ENCODE measurements at places on chromosomes 2 and 18.

- DNase-seq = no peak
Observed at GRCh38 chr2:238149841-238150572, 8.8 kb upstream of the ERFE start.

- no peak for DNase-seq
Observed at GRCh38 chr2:241391892-241392665, 36.0 kb downstream of the FARP2 start.

GRCh38 chr2:119154076-119154475 lies 4.5 kb downstream of the C1QL2 start:
- no peak for DNase-seq

DNA sequence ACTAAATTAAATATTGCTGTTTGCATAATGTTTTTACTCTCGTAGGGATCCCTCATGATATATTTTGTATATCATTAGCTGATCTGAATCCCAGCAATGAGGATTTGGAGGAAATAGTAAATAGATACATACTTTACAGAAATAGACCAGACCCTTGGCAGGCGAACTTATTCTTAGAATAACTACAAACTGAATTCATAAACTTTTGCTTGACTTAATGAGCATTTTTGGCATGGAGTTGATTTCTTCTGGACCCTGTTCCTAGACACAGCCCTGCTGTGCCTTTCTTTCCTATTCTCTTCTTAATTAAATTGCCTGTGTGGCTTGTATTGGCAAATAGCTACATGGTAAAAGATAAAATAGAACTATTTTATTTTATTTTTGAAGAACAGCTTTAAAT lies 145.9 kb downstream of the GREB1L start:
- no peak for DNase-seq

DNA sequence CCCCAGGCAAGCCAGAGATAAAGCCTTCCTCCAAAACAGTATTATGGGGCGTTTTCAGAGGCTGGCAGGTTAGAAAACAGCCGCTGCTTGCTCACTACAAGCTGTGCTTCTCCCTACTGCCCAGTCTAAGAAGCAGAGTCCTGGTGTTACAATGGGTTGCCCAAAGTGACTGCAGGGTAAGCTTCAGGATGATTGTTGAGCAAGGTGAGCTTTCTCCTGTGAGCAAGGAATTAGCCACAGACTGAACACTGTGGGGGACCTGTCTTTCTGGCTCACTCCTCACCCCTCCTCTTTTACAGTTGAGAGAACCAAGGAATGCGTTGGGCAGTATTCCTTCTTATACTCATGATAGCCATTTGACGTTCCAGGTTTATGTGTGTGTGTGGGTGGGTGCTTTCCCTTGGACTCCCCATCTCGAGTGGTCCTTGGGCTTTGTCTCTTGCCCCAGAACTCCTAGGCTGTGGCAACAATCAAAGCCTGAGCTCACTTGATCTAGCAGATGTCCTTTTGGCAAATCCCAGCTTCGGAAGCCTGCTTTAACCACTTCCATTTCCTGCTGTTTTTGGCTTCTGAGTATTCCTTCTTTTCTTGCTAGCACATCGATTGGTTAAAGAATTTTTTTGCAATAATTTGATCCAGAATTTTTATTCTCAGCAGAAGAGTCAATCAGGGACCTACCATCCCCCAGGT lies 47.5 kb downstream of the KDM3A start:
- no peak for DNase-seq

GRCh38 chr2:120767486-120768005 lies 31.9 kb downstream of the GLI2 start:
- DNase-seq = no peak

- no peak for DNase-seq
Observed at GRCh38 chr2:198657512-198658121, 800.1 kb downstream of the SATB2 start.

- no peak for DNase-seq
Observed at GRCh38 chr2:152251211-152251610, 75.6 kb upstream of the STAM2 start.

DNA sequence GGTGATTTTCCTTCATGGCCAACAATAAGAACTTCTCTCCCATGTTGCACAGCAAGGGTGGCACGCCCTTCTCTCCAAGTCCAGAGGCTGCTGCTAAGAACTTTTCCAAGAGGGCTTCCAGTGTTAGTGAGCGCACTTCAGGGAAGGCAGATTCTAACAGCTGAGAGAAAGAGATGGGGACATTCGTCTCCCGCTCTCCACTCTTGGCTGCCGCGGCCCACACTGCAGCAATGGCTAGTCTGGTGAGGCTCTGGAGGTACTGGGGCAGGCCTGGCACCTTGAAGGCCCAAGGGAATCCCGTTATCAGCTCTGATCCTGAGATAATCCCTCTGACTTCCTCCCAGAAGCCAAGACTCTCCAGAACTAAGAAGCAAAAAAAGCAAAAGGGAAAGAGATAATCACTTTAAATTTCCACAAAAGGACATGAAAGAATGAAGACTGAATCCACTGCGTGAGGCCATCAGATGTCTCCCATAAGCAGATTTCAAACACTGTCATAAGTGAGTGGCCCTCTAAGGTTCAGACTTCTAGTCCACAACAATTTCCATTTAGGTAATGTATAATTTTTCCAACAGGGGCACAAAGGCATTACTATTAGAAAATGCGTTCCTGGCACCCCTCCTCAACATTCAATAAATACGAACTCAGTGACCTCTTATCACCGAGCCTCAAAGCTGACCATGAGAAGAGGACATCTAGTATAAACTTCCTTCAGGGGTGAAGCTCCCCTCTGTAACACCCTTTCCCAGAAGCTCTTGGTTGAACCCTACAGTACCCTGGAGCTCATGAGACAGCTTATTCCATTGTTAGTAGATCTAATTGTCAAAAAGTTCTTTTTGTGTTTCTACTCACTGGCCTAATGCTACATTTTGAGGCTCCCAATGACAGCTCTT lies 66.7 kb upstream of the ZFP36L2 start:
- no peak for DNase-seq

DNA sequence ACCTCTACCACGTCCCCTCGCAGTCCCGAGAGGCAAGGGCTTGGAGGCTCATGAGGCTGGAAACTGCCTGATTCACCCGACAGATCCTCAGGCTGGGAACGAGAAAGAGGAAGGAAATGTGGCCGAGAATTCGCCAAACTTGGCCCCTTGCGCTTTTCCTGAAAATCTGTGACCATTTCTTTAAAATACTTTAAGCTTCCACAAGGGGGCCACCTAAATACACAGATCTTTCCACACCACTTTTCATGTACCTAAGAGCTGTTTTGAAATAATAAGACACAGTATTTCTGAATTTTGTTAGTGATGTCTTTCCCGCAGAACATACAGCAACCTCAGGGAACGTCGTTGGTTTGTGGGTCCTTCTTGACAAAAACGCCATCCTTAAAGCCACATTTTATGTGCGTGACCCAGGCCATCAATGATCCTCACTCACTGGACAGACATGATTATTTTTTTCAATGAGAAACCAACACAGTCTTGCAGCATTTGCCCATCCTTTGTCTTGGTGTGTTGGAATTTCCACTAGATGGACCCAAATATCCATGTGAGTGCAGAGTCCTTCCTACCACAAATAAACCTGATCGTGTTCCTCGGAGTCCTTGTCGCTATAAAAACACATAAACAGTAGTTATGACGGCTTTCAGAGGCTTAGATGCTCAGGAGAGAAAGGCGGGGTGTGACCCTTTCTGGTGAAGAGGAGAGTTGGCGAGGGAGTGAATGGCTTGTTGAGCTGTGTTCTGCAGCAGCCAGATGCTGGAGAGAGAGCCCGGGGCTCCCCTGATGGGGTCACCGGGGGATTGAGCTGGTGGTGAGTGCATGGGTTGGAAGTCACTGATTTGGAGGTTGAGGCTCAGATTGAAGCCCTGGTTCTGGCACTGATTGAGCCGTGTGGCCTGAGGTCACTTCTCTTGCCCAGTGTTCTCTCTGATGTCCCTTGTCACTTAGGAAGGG lies 25.0 kb downstream of the DCDC2C start:
- no peak for DNase-seq

DNA sequence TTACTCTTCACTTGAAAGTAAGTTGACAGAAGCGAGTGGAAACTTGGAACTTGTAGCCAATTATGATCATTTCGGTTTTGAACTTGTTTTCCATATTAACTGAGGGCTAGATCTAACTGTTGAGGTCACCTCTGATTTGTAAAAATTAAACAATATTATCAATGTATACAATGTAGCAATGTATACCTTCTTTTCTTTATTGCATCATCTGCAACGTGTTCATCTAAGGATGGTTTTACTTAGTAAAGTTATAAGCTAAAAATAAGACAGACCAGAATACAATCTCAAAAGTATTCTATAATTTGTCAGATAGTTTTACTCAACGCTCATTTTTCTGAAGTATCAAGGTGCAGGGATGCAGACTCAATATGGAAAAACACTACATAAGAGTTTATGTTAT lies 435.0 kb upstream of the TNP1 start:
- no peak for DNase-seq

- DNase-seq = no peak
Observed at GRCh38 chr2:230669386-230669950, 43.2 kb upstream of the CAB39 start.

DNA sequence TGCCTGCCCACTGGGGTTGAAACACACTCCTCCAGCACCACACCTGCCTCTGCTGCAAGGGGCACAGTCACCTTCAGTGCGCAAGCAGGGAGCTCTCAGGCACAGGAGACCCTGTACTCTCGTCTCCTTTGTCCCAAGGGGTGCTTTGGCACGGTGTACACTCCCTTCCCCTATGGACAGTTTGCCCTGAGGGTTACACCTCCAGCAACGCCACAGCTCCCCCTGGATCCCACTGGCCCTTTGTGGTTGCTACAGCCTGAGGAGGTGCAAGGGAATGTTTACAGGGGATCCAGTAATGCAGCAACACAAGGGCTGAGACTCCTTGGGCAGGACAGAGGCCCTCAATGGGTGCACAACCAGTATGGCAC lies 45.2 kb upstream of the FAM117B start:
- DNase-seq = no peak

Data from stimulated activated CD4-positive, alpha-beta T cell treated with anti-CD3 and anti-CD28 coated beads, Interleukin-12 subunit alpha, Interleukin-12 subunit beta, amount 100 ng/mL, for 4 hours (primary cell).